Muscle of leg (tissue), 16 donors: ENCODE measurements at places on chromosomes 1 and 21. TPM values are rescaled to one million over a fixed set of nuclear protein-coding genes. Genes with fewer than 3 reads are reported as not detected.

CA14 gene
- total RNA-seq: 4.0 TPM

COL9A2 gene
- 2.6 TPM for total RNA-seq

GOLT1A gene
- 0.09 TPM for total RNA-seq

FCRL2 gene
- not detected for total RNA-seq

HAO2 gene
- 0.13 TPM for total RNA-seq

GSTM3 gene
- 51.3 TPM for total RNA-seq

TSPAN1 gene
- total RNA-seq: not detected

LYPD8 gene
- not detected for total RNA-seq

CELA2B gene
- total RNA-seq: 2.7 TPM

SYCP1 gene
- total RNA-seq: not detected

RNF19B gene
- total RNA-seq: 6.8 TPM

GJA5 gene
- total RNA-seq: 12.9 TPM

JAK1 gene
- 55.2 TPM for total RNA-seq

ASCL5 gene
- 0.04 TPM for total RNA-seq

MYOG gene
- 480 TPM for total RNA-seq

DNA sequence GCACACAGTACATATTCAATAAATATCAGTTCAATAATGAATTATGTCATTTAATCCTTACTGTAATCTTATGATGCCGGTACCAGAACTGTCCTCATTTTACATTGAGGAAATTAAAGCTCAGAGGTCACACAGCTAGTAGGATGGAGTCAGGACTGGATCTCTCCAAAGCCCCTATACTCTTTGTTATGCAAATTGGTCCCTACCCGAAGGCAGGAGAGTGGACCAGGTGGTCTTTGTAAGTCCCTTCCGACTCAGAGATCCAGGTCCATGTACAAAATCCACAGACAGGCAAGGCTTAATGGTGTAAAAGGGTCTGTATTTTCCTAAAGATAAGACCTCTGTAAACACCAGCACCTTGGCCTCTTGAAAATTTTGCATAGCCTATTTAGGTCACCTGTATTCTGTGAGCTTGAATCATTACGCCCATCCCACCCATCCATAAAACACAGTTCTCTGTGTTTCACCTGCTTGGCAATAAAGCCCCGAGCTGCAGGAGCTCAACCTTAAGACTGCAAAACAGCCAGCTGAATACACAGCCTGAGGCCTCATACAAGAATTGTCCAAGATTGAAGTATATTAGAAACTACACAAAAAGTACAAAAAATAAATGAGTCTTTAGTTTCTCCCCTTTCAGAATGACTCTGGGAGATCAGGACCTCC, 41.7 kb downstream of the PLXNA2 start:
- DNase-seq: no peak

GRCh38 chr21:41682719-41683179, 84.1 kb downstream of the RIPK4 start:
- no peak for DNase-seq

- no peak for DNase-seq
These were observed 5.4 kb upstream of the TNFRSF25 start for GRCh38 chr1:6471086-6471969.

DNA sequence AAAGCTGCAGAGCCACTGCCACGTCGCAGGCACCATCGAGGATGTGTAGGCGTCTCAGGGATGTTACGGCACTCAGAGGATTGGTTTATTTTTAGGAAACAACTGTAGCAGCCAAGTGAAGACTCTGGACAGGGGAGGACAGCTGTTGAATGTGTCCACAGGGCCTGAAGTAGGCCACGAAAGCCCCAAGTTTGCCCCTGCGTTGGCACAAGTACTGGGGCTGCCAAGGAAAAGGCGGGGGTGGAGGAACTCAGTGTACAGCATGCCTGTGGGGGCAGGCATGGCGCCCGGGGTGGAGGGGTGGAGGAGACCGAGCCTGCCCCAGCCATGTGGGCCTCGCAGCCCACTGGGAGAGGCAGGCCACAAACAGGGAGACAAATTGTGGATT, 89.7 kb downstream of the ADARB1 start:
- DNase-seq: peak; percentile 86

DNA sequence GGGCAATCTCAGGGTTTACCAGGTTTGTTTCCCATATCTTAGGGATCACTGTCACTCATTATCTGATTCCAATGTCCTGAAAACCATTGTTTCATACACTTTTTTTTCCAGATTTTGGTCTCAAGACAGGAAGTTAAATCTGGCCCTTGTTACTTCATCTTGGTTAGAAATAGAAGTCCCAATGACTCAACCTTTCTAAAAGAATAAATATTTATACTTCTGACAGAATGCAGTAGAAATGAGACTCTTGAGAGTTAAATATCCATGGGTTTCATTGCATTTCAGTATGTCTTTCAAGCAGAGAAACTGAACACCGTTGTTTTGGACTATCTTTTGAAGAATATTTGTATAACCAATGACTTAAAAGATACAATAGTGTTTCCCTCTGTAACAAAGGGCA, 19.8 kb upstream of the VCAM1 start:
- DNase-seq: no peak

- DNase-seq: peak; percentile 76
These were observed 104.6 kb downstream of the DIRAS3 start for GRCh38 chr1:67945733-67946374.

DNA sequence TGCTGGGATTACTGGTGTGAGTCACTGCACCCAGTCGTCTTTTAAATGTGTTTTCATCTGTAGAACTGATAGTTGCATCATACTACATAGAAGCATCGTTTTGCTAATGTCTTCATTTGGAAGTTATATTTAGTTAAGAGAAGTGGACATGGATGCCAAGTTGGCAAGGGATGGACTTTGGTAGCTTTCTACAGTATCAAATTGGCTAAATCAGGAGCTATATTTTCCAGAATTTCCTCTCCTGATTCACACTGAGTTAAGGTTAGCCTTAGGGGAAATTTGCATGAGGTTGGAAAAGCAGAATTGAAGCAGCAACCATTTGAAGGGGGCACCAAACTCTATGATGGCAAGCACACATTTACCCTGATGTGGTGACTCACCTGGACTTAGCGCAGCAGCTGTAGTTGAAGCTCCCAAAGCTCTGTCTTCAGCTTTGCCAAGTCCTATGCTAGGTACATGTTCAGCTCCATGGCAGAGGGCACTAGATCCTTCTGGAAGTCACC, 43.9 kb downstream of the DUSP10 start:
- DNase-seq: no peak

GRCh38 chr1:177392336-177392735, 221.6 kb downstream of the BRINP2 start:
- no peak for DNase-seq

GRCh38 chr1:168150283-168150682, 13.6 kb upstream of the GPR161 start:
- DNase-seq: no peak

DNA sequence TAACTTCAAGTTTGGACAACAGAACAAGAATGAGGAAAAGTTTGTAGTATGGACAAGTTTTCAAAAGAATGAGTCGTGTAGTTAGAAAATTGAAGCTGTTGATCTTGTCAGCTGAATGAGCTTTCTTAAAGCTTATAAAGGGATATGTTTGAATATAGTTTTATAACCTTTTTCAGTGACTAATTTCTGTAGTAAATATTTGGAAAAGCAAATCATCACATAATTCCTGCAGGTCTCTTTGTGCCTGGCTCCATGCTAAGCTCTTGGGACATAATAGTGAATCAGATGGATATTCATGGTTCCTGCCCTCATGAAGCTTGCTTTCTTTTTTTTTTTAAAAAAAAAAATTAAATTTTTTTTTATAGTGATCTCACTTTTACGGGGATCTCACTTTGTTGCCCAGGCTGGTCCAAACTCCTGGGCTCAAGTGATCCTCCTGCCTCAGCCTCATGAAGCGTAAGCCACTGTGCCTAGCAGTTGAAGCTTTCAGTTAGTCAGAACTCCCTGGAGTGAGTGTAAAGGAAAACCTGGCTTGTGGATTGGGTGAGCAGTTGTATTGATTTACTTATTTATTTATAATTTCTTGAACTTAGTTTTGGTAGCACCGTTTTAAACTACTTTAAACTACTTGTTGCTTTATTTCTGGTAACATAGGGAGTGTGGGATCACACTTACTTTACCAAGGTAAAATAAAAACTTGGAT, 15.5 kb downstream of the DYRK1A start:
- DNase-seq: no peak

DNA sequence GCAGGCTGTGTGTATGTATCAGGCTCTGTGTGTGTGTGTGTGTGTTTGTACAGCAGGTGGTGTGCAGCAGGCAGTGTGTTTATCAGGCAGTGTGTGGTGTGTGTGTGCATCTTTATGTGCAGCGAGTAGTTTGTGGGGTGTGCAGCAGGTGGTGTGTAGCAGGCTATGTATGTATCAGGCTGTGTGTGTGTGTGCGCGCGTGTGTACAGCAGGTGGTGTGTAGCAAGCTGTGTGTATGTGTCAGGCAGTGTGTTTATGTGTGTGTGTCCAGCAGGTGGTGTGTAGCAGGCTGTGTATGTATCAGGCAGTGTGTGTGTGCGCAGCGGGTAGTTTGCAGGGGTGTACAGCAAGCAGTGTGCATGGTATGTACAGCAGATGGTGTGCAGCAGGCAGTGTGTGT, 29.0 kb downstream of the PTPRF start:
- no peak for DNase-seq

DNA sequence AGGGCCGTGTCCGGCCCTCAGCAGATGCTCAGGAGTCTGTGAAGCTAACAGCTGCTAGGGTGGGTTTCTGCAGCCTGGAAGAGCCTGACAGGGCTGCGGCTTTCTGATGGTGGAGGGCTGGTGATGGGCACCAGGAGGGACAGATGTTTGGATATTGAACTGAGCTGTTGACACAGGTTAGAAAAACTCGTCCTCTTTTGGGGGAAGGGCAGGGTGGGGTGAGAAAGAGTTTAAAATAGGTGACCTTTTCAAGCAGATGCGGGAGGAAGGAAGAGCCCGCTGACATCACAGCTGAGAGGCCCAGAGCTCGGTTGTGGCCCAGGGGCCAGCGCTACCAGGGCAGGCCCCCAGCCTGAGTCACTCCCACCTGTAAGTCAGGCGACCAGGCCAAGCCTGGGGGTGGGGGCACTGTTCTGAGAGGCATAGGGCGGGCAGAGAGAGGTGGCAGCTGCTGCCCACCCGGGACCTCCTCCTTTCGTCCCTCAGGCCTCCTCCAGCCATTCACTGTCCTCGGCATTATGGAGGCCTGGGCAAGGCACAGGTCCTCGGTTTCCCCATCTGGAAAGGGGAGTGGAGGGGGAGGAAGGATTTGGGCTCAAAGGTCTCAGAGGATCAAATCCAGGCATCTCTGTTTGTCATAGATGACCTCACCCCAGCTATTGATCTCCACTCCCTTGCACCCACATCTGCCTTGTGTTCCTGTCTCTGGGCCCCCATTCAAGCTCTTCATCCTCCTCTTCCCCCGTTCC, 32.3 kb upstream of the ID3 start:
- no peak for DNase-seq

GRCh38 chr1:207240325-207241101, 81.0 kb upstream of the CD55 start:
- DNase-seq: no peak

GRCh38 chr1:54227891-54228310, 27.9 kb downstream of the MRPL37 start:
- DNase-seq: no peak

- DNase-seq: no peak
These were observed 7.3 kb downstream of the ASPM start for GRCh38 chr1:197139169-197139568.
